ENCODE measurements at places on chromosomes 11 and 22.

- no peak for DNase-seq
Measured at GRCh38 chr22:27273436-27273835, 528.1 kb downstream of the MN1 start.

DNA sequence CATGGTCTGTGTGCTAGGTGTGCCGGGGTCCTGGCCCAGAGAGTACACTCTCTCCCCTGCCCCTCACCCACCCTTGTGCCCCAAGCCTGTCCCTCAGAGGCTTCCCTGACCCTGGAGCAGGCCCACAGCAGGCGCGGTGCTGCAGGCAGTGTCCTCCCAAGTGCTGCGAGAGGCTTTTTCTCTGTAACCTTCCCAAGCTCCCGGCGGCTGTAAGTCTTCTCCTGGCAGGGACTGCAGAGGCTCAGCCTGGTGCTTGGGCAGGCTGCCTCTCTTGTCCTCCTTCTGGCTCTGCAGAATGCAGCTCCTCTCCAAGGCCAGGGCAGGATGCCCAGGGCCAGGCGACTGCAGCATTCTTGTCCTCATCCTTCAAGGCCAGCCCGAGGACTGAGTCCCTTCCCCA is 15.9 kb downstream of the RFPL1 start:
- DNase-seq: no peak

DNA sequence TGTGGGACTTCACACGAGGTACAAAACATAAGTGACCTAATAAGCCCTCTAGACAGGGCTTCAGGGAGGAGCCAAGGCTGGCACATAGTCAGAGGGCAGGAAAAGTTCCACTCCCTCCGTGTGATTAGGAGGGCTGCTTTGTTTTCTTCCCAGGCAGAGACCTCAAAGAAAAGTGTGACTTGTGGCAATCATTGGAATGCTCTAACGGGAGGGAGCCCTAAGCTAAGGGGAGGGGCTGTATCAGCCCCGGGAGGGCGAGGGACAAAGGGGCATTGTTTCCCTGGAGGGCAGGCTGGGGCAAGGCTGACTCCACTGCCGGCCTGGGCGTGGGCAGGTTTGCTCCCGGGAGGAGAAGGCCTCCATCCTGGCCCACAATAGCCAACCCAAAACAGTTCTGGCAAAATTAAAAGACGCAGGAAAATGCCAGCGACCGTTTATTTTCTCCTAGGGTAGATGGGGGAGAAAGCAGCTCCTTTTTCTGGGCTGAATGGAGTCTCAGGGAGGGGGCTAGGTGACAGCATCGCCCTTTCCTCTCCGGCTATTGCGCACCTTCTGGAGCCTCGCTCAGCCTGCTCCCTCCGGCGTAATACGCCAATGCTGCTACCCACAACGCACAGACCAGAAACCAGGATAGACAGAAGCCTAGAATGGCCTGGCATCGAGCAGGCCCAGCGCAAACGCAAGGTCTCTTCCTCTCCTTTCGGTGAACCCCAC is 60.2 kb downstream of the ENDOD1 start:
- no peak for DNase-seq

GRCh38 chr11:124202951-124203350 is 19.8 kb downstream of the OR10D3 start:
- DNase-seq: no peak

DNA sequence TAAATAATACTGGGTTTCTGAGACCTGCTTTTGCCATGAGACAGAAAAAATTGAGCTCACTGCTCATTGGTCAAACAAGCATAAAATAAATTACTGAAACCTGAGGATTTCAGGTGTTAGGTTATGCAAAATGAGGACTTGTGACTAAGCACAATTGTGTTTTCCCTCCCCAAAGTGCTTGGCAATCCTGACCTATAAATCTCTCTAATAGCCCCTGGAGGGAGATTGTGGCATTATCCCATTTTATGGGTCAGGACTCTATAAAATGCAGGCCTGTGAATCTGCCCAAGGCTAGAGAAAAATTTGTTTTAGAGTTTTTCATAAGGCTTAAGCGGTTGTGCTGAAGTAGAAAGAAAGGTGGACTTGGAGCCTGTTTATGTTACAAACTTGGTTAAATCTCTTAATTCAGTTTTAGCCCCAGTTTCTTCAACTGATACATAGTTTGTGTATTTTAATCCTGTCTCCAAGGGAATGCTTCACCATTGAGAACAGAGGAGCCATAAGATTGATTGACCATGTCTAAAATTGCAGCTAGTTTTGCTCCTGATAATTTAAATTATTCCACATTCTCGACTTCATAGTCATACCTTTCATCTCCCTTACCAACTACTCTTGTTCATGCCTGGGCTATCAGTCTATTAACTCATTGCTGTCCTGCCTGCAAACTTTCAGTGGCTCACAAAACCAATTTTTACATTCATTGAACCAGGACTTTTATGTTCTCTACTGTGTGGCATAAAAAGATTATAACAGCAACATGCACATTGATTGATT is 63.6 kb upstream of the LRRC4C start:
- no peak for DNase-seq

DNA sequence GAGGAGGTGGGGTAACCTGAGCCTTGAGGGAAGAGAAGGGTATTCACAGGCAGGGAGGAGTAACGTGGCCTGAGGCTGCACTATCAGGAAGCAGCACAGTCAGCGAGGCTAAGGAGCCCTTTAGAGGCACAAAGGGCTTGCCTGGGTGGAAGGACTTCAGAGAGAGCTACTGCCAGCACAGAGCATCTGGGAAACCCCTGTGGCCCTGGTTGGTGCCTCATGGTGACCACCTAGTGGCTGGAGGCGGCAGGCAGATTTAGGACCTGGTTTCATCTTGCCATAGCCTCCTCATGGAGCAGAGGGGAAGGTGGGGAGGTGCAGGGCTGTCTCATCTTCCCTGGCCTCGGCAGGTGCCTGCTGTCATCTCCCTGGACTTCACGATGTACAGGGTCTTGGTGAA is 64.5 kb downstream of the MPPED1 start:
- no peak for DNase-seq

DNA sequence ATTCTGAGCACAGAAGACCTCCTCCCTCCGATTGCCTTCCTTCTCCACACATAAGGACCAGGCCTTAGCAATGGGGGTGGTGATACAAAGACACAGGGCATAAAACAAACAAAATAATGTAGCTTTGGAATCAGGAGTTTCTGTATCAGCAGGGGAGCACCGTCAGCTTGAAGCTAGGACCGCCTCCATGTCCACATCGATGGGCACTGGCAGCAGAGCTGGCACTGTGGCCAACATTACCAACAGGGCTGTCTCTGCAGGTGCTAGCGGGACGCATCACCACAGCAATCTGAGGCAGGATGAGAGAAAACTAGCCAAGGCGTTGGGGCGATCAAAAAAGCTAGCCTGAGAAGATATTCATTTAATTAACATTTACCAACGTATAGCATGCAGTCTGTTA is 201.4 kb downstream of the MAML2 start:
- no peak for DNase-seq

- DNase-seq: no peak
Measured at GRCh38 chr11:129861702-129862522, 33.5 kb downstream of the NFRKB start.

DNA sequence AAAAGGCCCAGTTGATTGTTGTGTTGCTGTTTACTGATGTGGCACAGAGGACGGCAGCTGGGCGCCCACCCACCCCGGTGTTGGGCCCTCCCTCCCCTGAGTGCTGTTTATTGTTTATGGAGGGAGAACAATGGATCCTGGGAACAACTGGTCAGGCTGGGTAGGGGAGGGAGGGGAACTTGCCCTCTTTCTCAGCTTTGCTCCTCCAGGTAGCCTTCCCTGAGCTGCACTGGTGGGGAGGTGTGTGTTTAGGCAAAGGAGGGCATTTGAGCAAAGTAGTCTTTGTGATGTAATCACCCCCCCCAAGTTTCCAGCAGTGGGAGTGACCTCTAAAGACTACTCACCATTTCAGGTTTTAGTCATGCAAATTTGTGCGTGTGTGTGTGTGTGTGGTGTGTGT is 1035.3 kb downstream of the NTM start:
- DNase-seq: no peak

DNA sequence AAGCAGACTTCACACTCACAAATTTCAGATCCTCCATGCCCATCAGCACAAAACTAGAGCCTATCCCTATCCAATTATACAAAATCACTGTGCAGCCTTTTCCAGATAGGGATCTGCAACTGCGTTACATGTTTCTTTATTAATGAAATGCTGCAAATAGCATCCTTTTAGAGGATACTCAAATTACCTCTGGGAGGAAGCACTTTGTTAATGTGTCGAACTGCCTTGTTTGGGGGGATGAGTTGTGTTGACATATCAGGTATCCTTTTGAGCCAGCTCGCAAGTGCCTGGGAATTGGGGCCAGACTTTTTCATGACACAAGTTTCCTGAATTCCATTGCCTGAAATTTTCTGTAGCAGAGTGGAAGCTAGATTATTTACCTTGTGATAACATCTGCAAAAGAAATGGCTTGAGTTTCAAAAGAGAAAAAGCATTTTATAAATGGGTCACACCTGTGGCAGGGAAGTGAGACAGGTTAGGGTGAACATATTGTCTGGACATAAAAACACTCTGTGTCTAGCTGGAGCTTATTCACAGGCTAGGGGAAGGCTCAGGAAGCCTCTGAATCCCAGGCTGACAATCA is 299.1 kb upstream of the MTNR1B start:
- no peak for DNase-seq

DNA sequence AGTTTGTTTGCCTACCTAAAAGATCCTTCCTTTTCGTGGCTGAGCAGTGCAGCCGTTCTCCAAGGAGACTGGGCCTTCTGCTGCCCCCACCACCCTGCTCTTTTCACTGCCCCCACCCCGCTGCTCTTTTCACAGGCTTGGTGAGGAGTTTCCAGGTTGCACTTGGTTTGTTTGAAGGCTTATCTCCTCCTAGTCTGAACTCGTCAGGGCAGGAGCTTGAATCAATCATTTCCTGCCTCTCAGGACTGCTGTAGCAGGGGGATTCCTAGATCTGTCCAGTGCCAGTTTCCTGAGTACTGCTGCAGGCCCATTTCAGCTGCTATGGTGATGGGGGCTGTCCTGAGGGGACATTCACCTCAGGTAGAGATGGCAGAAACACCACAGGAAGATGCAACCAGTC is 10.0 kb downstream of the MED15 start:
- DNase-seq: no peak

- DNase-seq: no peak
Measured at GRCh38 chr22:48712558-48713271, 1115.0 kb downstream of the BRD1 start.

DNA sequence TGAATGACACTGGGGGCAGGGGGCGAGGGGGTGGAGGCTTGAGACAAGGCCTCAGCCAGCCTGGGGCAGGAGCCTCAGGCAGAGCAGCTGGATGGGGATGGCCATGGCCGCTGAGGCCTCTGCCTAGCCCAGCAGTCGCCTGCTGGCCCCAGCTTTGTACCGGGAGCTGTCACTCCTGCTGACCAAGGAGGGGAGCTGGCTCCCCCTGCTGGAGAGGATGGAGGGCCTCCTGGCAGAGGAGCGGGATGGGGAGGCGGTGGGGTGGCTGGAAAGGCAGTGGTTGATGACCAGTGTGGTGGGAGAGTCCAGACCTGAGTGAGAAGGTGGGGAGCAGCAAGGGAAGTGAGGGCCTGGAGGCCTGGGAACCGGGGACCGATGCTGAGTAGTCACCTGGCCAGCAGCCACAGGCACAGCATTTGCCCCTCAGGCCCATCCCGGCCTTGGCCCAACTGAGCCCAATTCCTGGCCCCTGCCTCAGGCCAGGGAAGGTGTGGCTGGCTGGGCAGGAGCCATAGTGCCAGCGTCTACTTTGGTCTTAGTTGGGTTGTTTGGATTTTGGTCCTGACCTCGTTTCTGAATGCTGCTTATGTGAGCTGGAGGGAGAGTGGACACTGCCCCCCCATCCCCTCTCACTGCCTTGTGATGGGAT is 6.0 kb upstream of the SUSD2 start:
- peak; percentile 30 for DNase-seq

GRCh38 chr11:26134481-26135355 is 197.2 kb upstream of the ANO3 start:
- no peak for DNase-seq

- DNase-seq: no peak
Measured at GRCh38 chr22:37416827-37417226, 10.5 kb downstream of the ELFN2 start.

DNA sequence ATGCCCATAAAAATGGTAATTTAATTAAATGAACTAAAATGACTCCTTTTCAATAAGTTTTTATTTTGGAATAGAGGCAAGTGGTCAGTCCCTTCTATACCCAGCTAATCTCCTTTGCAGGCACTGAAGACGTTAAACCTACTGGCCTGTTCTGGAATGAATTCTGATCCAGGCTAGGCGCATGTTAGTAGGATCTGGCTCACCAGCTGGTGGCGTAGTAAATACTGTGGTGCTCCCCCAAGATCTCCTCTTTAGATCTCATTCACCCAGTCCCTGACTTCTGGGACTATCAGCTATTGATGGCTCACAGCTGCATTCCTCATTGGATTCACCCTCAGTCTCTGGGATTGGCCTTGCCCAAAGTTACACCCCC is 173.7 kb upstream of the DDI1 start:
- no peak for DNase-seq

DNA sequence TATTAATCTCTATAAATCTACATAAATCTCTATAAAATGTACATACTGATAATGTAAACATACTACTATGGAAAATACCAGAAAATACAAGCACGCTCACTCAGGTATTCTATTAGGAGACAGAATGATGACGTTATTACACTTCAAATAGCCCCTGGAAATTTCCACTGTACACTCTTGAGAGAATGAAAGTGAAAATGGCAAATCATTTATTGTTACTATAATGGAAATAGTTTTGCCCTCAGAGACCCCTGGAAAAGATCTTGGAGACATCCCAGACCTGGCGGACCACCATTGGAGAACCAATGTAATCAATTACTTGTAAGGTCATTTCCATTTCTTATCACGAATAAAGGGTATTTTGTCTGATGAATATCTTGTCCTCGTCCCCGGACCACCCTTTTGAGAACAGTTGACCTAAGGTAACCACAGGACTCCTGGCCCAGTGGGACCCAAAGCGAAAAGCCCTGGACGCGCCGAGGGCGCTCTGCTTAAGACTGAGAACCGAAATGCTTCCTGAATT is 509 bp upstream of the PRRG4 start:
- DNase-seq: no peak

- DNase-seq: no peak
Measured at GRCh38 chr11:73324665-73325035, 16.6 kb downstream of the ARHGEF17 start.

DNA sequence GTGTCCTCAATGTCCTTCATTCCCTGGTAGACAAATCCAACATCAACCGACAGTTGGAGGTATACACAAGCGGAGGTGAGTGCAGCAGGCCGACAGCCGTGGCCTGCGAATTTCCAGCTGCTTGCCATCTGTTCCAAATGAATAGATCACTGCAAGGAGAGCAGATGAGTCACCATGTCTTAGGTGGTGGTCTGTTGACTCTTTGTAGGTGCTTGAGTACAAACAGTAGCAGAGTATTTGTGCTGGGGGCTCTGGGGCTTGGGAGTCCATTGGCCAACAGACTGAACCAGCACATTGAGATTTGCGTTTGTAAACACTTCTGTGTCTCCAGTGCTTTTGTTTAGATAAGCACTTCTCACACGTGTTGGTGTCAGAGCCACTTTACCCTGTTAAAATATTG is 21.1 kb downstream of the EIF3L start:
- DNase-seq: no peak
